Renal cortex interstitium (tissue), 15 donors: ENCODE measurements at places on chromosomes 4 and X. TPM values are rescaled to one million over a fixed set of nuclear protein-coding genes. Genes with fewer than 3 reads are reported as not detected.

GRCh38 chrX:25023908-25024307, 8.1 kb upstream of the ARX start:
- no peak for DNase-seq

Gene ATP11C
- polyA plus RNA-seq: 47.3 TPM

DNA sequence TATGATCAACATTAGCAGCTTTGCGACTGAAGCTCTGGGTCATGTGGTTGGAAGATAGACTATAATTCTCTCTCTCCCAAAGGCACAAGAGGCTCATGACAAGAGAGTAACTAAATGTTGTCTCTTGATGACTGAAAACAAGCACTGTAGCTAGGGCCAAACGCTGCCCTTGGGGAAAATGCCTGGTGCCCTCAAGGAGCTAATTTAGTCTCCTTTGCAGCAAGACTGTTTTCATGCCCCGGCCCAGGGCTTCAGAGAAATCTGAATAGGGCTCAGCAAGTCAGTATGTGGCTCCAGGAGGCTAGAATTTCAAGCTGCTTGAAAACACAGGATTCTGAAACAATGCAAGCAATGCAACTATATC, 411.9 kb downstream of the GPAT3 start:
- no peak for DNase-seq

GRCh38 chr4:1022739-1023066, 11.3 kb downstream of the FGFRL1 start:
- no peak for DNase-seq

Gene NAP1L3
- 15.0 TPM for polyA plus RNA-seq

Gene NSG1
- polyA plus RNA-seq: 2.5 TPM

- peak; percentile 28 for DNase-seq
Measured at GRCh38 chr4:183504930-183505610, at the start of gene ING2. TSS of gene ING2 (plus strand) at chr4:183505058. CDS start at chr4:183505196, 138 bp downstream.

Gene PRKG2
- polyA plus RNA-seq: 1.7 TPM

Gene CENPVL1
- 0.32 TPM for polyA plus RNA-seq

Gene PCDH7
- polyA plus RNA-seq: 21.7 TPM

Gene LEF1
- polyA plus RNA-seq: 68.6 TPM

Gene P2RY4
- polyA plus RNA-seq: 0.14 TPM

Gene LRCH2
- polyA plus RNA-seq: 14.1 TPM

DNA sequence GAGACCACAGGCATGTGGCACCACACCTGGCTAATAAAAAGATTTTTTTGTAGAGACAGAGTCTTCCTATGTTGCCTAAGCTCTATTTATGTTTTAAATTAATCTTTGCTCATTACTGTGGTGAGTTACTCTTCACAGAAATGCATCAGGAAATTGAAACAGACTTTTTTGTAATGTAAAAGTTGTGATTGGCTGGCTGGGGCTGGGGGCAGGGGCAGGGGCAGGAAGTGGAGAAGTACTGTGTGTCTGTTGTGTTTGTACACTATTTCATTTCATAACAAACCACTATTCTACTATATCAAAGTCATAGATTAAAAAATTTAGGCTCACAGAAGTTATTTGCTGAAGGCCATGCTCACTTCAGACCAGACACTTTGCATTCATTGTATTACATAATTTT, 19.1 kb upstream of the ABRAXAS1 start:
- DNase-seq: no peak

Gene CTAG2
- polyA plus RNA-seq: not detected

GRCh38 chrX:68354879-68355628, 78.2 kb downstream of the OPHN1 start:
- DNase-seq: no peak

DNA sequence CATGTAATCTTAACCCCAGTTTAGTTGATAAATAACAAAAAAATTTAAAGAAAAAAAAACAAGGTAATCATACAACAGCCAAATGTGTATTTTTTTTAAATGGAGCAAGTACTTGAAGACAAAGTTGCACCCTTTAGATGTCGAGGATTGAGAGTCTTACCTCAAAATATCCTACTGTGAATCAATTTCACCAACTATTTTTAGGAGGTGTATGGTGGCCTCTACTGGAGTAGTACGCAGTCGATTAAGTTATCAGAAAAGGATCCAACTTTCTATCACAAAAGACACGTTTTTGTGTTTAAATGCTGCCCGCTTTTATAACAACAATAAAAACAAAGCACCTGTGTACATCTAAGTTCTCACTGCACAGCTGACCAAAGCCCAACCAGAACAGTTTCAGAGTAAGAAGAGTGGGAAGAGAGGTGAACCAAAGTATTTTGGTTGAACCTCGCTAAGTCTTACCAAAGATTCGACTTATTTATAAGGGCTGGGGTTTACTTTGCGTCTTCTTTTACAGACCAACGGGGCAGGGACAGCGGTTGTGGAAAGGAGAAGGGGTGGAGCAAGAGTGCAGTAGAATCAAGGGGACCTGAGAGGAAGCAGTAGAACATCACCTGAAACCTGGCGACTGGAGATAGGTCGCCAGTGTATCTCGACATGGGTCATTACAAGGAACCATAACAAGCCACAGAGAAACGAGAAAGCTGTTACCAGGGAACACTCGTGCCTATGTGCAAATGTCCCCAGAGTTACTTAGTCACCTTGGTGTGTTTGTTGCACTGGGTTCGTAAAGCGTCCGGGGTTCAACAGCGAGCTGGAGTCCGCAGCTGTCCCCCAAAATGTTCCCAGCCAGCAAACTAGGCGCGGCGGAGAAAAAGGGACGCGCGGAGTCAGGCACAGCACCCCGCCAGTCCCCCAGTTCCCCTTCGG, 1.1 kb downstream of the RPS6KA6 start:
- DNase-seq: peak; percentile 6

DNA sequence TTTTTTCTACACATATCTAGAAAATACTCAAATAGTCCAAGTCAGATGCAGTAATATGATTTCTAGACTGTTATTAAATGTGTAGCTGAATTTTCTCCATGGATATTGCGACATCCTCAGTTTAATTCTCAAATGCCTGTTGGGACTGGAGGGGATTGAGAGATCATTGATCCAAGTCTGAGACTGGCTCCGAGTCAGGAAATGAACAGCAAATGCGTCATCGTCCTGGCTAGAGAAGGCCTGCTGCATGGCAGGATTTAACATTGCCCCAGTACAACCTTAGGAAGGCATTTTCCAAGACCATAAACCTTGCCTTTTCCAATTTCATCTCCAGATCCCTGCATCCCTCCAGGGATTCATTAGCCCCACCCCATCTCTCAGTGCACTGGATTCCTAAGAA, 56.6 kb upstream of the SLC6A14 start:
- no peak for DNase-seq

Gene RRH
- 0.43 TPM for polyA plus RNA-seq

Gene RAB41
- polyA plus RNA-seq: 0.79 TPM

Gene EMCN
- 110 TPM for polyA plus RNA-seq

- no peak for DNase-seq
Measured at GRCh38 chrX:68571610-68572311, 72.9 kb downstream of the YIPF6 start.

- no peak for DNase-seq
Measured at GRCh38 chr4:173367285-173367684, 3.5 kb upstream of the SAP30 start.

Gene SSX3
- polyA plus RNA-seq: not detected

DNA sequence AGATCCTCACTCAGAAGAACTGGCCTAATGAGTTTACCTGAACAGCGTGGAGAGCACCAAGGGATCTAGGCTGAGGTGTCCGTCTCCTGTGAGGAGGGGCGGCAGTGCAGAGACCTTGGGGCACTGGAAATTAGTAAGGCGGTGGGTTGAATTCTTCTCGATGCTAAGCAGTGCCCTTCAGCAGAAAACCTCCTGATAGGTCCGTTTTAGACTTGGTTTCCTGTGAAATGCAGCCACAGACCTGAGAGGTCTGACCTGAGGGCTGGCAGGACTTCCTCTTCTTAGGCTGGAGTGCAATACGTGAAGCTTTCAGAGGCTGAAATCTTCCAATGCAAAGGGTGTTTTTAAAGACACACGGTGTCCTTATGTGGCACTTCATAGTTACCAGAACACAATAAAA, at the start of gene CLNK:
Gene CLNK, minus strand, starts transcription at position 138 of the 400 bp plus-strand sequence. CDS start 16,899 bp downstream, outside the sequence.
- no peak for DNase-seq

DNA sequence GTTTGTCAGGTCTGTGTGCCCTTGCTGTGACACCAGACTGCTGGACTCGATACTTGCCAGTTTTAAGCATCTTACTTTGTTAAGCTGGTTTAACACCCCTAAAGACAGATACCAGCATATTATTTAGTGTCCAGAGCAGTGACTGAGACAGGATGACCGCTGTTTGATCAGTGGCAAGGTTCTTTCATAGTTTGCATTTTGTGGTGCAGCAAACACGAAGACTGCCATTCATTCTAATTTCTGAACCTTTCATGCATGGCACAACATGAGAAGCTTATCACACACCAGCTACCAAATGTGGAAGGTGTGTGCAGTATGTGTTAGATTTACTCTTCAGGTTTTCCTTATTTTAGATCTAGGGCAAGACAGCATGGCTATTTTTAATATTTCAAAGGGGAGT, 28.2 kb downstream of the JADE1 start:
- DNase-seq: no peak

GRCh38 chrX:470686-471085, 84.0 kb upstream of the PPP2R3B start:
- DNase-seq: no peak

DNA sequence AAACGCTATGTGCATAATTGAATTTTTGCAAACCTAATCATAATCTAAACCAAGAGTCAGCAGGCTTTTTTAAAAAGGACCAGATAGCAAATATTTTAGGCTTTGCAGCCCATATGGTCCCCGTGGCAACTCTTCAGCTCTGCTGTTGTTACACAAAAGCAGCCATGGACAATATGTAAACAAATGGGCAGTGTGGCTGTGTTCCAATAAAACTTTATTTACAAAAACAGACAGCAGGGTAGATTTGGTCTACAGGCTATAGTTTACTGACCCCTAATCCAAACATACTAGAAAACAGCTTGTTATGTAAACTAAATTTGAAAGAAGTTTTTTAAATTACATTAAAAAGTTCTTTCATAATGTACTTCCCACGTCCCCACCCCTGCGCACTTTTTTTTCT, 53.1 kb downstream of the FUNDC1 start:
- no peak for DNase-seq

DNA sequence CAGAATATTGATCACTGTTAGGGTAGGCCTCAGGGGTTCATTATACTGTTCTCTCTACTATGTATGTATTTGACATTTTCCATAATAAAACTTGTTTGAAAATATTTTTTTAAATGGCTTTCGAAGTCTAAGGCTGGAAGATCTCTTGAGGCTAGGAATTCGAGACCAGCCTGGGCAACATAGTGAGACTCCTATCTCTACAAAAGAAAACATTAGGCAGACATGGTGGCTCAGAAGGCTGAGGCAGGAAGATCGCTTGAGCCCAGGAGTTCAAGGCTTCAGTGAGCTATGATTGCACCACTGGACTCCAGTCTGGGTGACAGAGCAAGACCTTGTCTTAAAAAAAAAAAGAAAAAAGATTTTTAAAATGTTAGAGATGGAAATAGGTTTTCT, 15.5 kb upstream of the TBC1D14 start:
- DNase-seq: no peak

GRCh38 chr4:743463-744211, 38.0 kb downstream of the PCGF3 start:
- no peak for DNase-seq

DNA sequence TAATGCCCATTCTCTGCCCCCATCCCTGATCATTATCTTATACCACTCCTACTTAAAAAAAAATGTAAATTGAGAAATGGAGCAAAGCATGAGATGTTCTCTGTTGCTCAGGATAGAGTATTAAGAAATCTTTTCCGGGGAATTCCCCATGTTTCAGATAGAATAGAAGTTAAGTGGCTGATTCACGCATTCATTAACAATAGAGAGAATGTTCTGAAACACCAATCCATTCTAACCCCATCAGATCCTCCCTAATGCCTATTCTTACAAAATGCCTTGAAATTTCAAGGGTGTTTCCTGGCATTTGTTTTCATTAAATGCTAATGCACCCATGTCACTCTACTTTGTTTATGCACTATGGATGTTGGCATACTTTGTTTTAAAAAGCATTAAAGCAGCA, 101.1 kb downstream of the AREG start:
- DNase-seq: no peak

Gene HNRNPDL
- 656 TPM for polyA plus RNA-seq

Gene ITM2A
- polyA plus RNA-seq: 103 TPM

GRCh38 chr4:104128031-104128849, 366.5 kb downstream of the CXXC4 start:
- no peak for DNase-seq

DNA sequence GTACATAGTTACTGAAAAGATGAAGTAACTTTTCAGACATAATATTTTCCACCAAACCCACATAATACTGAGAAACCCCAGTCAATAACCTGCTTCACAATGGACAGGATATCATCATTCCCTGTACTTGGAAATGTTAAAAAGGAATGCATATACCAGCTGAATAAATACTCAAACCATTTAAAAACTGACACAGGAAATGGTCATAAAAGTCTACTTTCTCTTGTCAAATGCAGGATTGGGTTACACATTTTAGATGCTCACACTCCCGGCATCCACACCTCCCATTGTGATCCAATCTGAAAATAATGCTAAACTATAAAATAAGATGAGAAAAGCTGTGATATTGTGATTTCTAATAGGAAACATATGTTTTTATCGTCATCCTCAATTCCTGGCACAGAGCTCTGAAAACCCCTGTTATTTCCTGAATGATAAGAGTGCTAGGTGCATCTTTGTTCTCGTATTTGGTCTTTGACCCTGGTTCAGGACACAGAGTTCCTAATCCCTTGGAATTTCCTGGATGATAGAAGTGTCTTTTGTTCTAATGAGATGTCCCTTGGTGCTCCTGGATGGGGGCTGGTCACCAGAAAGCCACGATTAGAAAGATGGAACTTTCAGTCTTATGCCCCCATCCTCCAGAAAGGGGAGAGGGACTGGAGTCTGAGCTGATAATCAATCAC, 821.3 kb downstream of the TRIML1 start:
- no peak for DNase-seq

Gene TRPC5OS
- 0.17 TPM for polyA plus RNA-seq

DNA sequence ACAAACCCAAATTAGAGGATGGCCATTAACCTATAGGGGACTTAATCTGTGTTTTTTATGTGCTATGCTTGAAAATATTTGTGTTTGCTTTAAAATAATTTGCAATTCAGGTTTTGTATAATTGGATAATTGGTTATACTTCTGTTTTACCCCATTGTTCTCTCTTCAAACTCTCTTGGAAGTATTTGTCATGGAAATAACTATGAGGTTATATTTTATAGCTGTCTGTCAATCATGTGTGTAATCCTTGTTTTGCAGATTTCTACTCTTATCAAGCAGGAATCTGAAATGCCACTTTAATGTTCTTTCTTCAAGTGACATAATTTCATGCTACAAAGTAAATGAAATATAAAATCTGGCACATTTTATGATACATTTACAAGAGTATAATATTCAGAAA, 15.4 kb upstream of the NDUFC1 start:
- DNase-seq: no peak

Gene SOWAHB
- 4.6 TPM for polyA plus RNA-seq
